ENCODE measurements at places on chromosomes 5 and 9. TPM values are rescaled to one million over a fixed set of nuclear protein-coding genes. Genes with fewer than 3 reads are reported as not detected.

SGCD gene
- total RNA-seq = not detected

TLR4 gene
- not detected for total RNA-seq

SCGB3A2 gene
- not detected for total RNA-seq

POLE3 gene
- 97.8 TPM for total RNA-seq

KIAA0825 gene
- 1.0 TPM for total RNA-seq

PRELID2 gene
- 2.5 TPM for total RNA-seq

FREM1 gene
- total RNA-seq = not detected

HMGCR gene
- 48.3 TPM for total RNA-seq

PTPRD gene
- total RNA-seq = 0.18 TPM

MCTP1 gene
- 1.1 TPM for total RNA-seq

RETREG1 gene
- total RNA-seq = 27.3 TPM

PDE8B gene
- 0.16 TPM for total RNA-seq

MYMK gene
- not detected for total RNA-seq

PCDHA7 gene
- total RNA-seq = not detected

KCNT1 gene
- total RNA-seq = not detected

DNAH5 gene
- not detected for total RNA-seq

NUTM2G gene
- total RNA-seq = not detected

DNA sequence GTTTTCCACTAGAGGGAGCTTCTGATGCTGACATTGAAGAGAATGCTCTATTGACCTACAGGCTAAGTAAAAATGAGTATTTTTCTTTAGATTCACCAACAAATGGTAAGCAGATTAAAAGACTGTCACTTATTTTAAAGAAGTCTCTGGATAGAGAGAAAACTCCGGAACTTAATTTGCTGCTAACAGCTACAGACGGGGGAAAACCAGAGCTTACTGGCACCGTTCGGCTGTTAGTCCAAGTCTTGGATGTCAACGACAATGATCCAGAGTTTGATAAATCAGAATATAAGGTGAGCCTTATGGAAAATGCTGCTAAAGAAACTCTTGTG is 764 bp downstream of the PCDHA11 start:
- no peak for DNase-seq

- DNase-seq = no peak
Observed at GRCh38 chr9:115845648-115846312, 307.8 kb upstream of the PAPPA start.

DNA sequence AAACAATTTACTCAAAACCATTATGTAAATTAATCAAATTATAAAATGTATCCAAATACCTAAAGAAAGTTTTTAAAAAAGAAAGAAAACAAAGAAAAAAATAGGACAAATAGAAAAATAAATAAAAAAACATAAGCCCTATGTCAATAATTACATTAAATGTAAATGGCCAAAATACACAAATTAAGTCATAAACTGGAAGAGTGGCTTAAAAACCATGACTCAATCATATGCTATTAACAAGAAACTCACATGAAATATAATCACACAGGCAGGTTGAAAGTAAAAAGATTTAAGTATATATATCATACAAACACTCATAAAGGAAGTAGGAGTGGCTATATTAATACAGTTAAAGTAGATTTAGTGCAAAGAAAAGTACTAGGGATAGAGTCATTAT is 95.3 kb downstream of the PRELID2 start:
- no peak for DNase-seq

DNA sequence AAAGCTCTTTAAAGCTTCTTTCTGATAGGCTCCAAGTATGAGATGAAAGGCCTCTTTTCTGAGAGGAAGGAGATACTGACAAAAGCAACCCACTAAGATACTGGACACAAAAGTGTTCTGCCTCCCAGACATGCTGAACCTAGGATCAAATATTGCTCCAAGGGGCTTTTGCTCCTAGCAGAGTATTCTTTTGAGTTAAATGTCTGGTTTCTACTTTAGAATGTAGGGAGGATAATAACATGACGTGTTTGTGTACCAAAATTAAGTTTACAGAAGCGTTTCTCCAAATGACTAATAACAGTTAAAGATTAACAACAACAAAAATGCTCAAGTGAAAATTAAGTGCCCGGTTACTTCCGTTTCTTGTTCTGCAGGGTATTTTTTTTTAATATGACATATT is 2293.3 kb upstream of the C9orf72 start:
- no peak for DNase-seq

DNA sequence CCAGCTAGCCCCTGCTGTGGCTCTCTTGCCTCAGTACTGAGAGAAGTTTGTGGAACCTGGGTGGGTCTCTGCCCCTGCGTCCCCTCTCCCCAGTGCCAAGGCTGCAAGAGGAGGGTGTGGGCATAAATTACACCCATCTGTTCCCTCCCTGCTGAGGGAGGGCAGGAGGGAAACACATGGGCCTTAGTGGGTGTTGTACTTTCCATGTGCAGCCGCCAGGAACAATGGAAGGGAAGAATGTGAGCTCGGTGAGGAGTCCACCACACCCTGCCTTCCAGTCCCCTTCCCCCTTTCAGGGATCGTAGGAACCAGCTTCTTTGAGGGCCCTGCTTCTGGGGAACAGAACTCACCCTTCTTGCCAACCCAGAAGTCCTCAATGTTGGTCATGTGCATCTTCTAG is 138.2 kb upstream of the KLF4 start:
- no peak for DNase-seq

- no peak for DNase-seq
Observed at GRCh38 chr5:157965040-157965678, 106.2 kb upstream of the CLINT1 start.

DNA sequence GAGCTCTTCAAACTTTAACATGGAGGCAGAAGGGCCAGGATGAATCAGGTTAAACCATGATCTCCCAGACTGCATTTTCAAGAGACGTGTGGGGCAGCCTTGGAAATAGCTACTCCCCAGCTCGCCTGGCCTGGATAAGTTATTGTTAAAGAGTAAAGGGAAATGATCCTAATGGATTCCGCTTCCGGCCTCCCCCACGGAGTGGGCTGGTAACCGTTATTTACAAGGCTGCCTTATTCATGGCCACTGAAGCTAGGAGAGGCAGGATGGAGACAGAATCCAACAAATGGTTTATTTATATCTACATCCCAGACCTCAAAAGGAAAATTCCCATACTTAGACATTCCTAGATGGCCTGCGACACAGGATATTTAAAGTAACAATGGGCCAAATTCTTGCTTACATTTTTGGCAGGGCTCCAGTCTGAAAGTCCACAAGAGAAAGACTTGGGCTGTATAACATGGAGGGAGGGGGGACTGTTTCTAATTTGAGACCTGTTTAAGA is 27.9 kb downstream of the SPRY4 start:
- DNase-seq = no peak

DNA sequence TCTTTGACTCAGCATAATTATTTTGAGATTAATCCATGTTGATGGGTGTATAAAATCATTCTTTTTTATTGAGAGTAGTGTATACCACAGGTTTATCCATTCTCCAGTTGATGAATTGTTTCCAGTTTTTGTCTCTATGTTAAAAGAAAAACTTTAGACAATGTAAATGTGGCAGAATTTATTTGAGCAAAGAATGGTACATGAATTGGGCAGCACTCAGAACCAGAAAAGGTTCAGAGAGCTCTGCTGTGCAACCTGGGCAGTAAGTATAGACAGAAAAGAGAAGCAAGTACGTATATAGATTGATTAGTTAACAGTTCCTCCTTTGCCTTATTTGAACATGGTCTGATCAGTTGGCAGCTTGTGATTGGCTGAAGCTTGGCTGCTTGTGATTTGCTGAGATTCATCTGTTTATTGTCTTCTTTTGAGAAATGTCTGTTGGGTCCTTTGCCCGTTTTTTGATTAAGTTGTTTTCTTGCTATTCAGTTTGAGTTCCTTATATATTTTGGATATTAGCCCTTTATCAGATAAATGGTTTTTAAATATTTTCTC is 41.4 kb downstream of the CDC42SE2 start:
- DNase-seq = no peak

DNA sequence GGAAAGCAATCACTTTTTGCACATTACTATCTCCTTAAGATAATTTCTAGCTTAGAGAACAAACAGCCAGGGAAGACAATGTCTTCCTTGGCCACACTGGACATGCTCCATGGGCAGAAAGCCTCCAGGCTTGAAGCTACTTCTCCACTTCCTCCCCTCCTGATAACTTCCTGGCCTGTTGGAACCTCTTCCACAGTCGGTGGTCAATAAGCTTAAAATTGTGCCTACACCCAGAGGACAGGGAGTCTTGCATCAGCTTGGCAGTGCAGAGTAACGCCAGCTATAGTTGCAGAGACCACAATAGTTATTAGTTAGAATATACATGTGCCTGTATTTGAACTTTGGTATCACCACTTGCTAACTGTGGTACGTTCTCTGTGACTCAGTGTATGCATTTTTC is 58.1 kb upstream of the ABCA1 start:
- DNase-seq = no peak

DNA sequence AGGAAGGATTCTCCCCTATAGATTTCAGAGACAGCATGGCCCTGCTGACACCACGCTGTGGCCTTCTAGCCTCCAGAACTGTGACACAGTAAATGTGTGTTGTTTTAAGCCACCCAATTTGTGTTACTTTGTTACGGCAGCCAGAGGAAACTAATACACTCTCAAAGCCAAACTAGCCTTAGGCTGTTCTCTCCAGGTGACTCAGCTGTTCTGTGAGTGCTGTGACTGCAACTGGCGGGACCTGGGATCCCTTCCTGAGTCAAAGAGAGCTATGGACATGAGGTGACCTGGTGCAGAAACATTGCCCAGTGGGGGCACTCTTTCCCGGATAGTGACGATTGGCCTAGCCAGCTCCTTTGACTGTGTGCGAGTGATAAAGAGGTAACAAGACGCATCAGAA is 14.0 kb upstream of the MLANA start:
- DNase-seq = no peak

- DNase-seq = no peak
Observed at GRCh38 chr9:91312717-91313325, 48.9 kb downstream of the AUH start.

DNA sequence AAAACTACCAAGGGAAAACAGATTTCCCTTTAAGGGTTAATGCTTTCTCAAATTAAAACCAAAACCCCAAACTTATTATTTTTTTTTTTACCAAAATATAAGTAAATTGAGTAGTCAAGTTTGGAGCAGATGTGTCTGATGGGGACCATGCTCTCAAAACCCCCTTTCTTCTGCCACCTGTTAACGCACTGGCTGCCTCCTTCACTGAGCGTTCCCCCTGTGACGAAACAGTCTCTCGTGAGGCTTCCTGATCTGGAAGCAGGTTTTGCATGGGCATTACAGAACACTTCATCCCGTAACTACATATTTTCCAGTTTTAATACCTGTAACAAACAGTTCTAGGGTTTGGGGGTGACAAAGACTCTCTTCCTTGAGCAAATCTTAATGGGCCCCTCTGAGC is 59.4 kb downstream of the ANKH start:
- no peak for DNase-seq

- DNase-seq = no peak
Observed at GRCh38 chr5:15904899-15905830, 274.4 kb downstream of the MARCHF11 start.

GRCh38 chr5:103546858-103547257 is 15.7 kb downstream of the NUDT12 start:
- DNase-seq = no peak

GRCh38 chr9:120693700-120694008 is 20.6 kb downstream of the MEGF9 start:
- DNase-seq = no peak

GRCh38 chr5:58105836-58106235 is 354.1 kb downstream of the PLK2 start:
- no peak for DNase-seq

DNA sequence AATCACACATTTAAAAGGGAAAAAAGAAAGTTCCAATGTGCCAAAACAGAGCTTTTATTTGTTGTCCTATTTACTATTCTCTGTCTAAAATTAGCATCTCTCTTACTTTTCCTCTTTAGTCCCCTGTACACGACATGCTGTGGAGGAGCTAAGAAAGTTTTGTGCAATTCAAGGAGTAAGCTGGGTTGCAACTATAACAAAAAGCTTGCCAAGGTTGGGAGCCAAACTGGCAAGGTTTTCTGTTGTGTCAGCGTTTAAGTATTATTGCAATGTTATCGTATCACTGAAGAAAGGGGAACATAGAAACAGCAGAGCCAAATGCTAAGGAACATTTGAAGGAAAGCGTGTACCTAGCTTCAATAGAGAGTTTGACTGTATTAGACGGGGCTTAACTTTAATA is 680.8 kb downstream of the CETN3 start:
- no peak for DNase-seq

DNA sequence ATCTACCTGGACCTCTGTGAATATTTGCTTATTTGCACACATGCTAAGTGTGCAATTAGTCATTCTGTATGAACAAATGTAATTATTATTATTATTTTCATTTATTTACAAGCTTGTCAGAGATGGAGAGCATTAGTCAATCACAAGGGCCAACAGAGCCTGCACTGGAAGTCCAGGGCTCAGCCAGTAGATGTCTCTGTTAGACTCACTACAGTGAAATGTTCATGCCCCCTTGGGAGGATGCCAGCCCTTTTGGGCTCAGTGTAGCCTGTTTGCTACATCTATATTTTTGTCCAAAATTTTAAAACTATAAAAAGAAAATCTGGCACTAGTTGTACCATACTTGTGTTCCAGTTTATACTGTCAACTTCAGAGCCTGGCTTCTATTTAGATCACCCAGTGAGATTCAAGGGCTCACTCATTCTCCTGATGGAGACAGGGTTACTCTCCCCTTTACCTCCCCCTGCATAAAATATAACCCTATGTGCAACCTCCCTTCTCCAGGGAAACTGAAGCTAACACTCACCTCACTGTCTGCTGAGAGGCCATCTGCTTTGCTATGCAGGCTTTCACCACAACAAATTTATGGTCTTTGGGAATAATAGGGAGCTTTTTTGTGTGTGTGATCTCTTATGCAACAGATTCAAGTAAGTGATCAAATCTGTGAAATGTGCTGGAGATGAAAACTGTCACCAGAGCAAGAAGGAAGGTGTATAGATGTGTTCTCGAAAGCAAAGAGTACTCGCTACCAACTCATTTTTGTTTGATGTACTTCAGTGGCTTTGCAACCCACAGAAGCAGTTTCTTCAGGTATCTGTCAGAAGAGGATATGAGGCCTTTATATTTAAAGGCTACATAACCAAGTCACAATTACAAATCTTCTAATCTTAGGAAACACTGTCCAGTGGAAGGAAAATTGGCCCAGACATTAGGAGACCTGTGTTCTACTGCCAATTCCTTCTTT is 99.9 kb upstream of the TLE4 start:
- peak; percentile 8 for DNase-seq

DNA sequence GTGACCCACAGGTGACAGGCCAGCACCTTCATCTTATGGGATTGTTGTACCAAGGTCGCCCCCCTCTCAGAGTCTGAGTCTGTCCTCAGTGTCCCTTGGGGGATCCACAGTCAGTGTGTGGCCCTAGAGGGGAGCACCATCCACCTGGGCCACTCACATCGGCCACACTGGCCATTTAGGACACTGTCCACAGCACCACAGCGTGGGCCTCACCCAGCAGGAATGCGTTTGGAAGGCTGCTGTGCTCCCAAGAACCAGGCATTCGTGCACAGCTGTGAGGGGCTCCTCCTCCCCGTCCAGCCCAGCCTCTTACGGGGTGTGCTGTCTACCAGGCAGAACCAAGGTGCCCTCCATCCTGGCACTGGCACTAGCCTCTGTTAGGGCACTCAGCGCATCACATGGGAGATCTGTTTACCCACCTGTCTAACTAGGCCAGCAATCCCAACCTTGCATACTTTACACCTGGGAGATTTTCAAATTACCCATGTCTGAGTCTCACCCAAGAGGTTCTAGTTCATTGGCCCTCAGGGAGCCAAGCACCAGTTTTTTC is 24.5 kb upstream of the UBE2QL1 start:
- no peak for DNase-seq

- DNase-seq = no peak
Observed at GRCh38 chr9:33014665-33015014, 10.4 kb upstream of the DNAJA1 start.

All from activated naive CD8-positive, alpha-beta T cell treated with anti-CD3 and anti-CD28 coated beads for 36 hours (primary cell).